Activated T-helper 1 cell treated with anti-CD3 and anti-CD28 coated beads, Interleukin-2, amount 50 U/mL, for 16 hours (primary cell): ENCODE measurements at places on chromosomes 5 and 9.

GRCh38 chr9:129710169-129710453 lies 42.7 kb downstream of the PTGES start:
- DNase-seq: no peak

GRCh38 chr5:96175090-96175489 lies 213.4 kb upstream of the ELL2 start:
- DNase-seq: no peak

DNA sequence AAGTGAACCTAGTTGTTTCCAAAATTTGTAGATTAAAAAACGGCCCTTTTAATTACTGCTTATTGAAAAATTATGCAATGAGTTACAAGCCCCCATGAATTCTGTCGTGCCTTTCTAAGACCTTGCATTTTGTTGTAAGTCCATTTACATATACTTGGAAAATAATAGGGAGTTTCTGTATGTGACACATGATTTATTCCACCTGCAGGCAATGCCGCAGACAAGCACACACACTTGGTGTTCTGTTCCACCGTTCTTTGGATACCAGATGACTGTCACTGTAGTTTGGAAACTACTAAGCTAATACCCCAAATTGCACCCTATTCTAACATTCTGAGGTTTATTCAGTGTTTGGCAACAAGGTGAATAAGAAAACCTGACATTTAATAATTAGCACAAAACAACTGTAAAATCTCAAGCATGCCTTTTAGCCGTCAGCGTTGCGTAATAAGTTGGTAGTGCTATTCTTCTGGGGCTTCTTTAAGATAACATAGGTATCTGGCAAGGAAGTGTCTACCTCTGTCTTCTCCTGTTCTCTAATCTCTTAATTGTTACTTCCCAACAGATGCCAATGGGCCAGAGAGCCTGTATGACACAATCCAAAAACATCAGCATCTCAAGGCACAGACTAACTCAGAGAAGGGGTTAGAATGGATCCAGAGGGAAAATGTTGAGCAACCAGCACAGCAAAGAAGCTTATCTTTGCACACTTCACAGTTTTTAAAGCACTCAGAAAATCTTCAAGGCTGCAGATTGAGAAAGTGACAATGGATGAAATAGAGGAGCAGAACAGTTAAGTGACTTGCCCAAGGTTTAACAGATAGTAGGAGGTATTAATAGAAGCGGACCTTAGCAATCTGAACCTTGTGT lies 48.2 kb upstream of the DPYSL3 start:
- no peak for DNase-seq

DNA sequence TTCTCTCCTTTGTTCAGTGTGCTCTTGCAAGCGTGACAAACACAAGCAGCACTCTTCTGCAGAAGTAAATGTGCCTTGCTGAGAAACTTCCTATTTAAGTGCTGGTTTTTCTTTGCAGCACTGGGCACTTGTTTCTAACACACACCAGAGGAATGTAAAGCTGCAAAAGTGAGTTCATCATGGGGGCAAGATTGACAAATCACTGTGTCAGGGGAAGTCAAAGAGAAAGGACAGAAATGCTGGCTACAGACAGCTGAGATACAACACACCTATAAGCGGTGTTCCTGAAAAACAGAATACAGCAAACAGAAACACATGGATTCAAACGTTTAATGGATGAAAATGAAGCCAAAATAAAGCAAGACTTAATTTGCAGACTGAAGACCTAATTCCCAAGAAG lies 19.6 kb downstream of the ROR2 start:
- no peak for DNase-seq

GRCh38 chr9:98807814-98808195 lies 335 bp downstream of the GALNT12 start:
- no peak for DNase-seq

DNA sequence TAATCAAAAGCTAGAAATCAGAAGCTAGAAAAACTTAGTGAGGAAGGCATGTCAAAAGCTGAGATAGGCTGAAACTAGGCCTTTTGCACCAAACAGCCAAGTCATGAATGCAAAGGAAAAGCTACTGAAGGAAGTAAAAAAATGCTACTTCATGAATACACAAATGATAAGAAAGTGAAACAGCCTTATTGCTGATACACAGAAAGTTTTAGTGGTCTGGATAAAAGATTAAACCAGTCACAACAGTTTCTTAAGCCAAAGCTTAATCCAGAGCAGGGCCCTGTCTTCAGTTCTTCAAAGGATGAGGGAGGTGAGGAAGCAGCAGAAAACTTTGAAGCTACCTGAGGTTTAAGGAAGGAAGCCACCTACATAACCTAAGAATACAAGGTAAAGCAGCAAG lies 102.5 kb upstream of the SH3GL2 start:
- no peak for DNase-seq

- no peak for DNase-seq
Measured at GRCh38 chr9:83340451-83340850, 197.8 kb downstream of the FRMD3 start.

GRCh38 chr9:127979015-127979332 lies 1.8 kb downstream of the EEIG1 start:
- DNase-seq: no peak

DNA sequence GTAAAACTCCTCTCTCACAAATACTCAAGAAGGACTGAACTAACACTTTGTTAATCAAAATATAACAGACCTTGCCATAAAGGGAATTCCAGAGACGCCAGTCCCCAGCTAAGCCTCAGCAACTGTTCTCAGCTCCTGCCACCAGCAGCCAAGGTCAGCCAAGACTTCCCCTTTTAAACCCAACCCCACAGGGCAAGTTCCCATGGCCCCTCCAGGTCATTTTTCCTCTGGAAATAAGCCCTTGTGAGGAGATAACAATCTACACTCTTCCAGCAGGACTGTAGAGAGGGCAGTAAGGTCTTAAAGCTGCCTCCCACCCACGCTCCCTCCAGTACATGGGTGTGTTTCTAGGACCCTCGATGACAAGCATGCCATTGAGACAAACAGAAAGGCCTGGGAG lies 78.3 kb downstream of the DPYSL3 start:
- no peak for DNase-seq
